IMR-90 (cell line): ENCODE measurements at places on chromosomes 3 and 15.

- no peak overlapping the region for H3K27ac ChIP-seq
- peaks cover under 1% of the 10 kb centered on the region for H3K4me1 ChIP-seq
- no peak for DNase-seq
Observed at GRCh38 chr3:119140466-119140865, 5.5 kb upstream of the TEX55 start.

- no peaks in the 10 kb centered on the region for H3K27me3 ChIP-seq
- no peak for DNase-seq
- H3K36me3 ChIP-seq = no peaks in the 10 kb centered on the region
- no peaks in the 10 kb centered on the region; the same call in 1 of the 2 replicates for H3K4me1 ChIP-seq
- H3K4me3 ChIP-seq = no peak overlapping the region
Observed at GRCh38 chr15:47398132-47398531, 319.2 kb upstream of the SEMA6D start.

DNA sequence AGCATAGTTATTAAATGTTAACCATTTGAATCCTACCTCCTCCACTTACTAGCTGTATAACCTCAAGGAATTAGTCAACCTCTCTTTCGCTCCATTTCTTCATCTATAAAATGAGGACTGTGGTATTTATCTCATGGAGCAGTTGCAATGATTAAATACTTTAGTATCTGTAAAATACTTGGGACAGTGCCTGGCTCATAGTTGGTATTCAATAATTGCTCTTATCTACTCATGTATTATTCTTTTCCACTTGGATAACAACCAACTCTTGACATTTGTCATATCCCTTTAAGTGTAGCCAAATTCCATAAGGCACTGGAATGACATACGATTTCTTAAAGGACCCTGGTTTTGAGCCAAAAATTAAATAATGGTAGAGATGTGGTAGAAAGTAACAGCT lies 72.0 kb downstream of the FSIP1 start:
- H3K27ac ChIP-seq = no peak overlapping the region
- no peaks in the 10 kb centered on the region for H3K36me3 ChIP-seq
- H3K4me3 ChIP-seq = no peak overlapping the region
- H3K4me1 ChIP-seq = no peaks in the 10 kb centered on the region

- peaks cover 2% of the 10 kb centered on the region; the same call in 1 of the 2 replicates for H3K27me3 ChIP-seq
- H3K4me3 ChIP-seq = no peak overlapping the region
- H3K4me1 ChIP-seq = peaks cover 8% of the 10 kb centered on the region
- H3K36me3 ChIP-seq = no peaks in the 10 kb centered on the region
- H3K27ac ChIP-seq = no peak overlapping the region
Observed at GRCh38 chr3:112982710-112983109, 7.8 kb upstream of the CD200R1 start.
